ENCODE measurements at places on chromosomes 5 and 9.

DNA sequence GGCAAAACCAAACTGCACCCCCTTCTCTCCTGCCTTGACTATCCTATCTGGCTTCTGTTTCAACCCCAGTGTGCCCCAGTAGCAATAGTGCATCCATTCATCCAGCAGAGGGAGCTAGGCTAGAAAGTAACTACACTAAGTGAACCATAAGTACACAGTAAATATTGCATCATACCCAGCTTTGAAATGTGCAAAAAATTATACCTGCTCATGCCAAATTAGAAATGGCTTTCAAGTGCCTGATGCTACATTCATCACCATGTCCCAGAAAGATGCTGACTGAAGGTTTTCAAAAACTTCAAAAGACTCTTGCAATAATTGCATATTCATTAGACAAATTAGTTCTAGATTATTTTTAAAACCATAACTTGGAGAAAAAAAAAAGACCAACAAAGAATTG lies 153.5 kb downstream of the PRELID2 start:
- peak; percentile 60 for DNase-seq

GRCh38 chr9:83032065-83032625 lies 30.8 kb downstream of the RASEF start:
- no peak for DNase-seq

GRCh38 chr5:95075111-95075510 lies 209.8 kb downstream of the MCTP1 start:
- DNase-seq = no peak

DNA sequence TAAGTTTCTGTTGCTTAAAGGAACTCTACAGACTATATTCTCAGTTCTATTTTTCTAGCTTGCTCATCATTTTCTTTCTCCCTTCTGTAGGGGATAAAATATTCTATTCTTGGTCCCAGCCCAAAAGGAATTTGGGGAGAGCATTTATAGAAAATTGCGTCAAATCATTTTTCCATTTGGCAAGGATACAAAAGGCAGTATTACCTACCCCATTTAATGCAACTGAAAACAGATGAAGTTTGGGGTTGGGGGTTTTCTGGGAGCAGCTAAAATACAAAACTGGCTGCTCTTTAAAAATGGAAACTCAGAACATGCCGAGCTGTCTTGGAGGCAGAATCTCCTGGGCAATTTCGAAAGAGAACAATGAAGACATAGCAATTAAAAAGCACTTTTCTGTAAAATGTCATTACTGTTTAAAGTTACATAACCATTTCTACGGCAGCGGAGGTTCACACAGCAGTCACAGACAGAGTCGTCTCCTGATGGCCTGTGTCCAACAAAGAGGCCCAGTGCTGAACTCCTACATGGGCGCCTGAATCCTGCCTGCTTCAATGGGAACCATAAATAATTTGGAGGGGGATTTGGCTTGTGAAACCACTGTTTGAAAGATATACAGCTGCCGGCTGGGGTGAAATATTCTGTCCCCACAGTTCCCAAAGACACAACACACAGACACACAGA lies 152.4 kb downstream of the BRINP1 start:
- no peak for DNase-seq

DNA sequence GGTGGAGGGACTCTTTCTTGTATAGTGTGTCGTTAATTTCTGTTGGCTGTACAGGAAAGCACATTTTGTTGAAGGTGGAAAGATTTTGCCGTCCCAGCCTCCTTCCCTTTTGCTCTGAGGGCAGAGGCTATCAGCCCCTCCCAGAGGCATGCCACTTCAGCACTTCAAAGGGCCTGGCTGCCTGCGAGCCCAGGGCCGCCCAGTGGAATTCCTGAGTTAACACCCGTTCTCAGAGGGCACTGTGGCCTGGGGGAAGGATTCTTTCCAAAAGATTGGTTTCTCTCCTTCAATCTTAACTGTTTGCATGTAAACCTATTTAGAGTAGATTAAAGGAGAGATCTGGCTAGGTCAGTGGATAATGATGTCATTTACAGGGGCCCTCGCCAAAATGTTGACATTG lies 238.6 kb downstream of the FANCC start:
- no peak for DNase-seq

DNA sequence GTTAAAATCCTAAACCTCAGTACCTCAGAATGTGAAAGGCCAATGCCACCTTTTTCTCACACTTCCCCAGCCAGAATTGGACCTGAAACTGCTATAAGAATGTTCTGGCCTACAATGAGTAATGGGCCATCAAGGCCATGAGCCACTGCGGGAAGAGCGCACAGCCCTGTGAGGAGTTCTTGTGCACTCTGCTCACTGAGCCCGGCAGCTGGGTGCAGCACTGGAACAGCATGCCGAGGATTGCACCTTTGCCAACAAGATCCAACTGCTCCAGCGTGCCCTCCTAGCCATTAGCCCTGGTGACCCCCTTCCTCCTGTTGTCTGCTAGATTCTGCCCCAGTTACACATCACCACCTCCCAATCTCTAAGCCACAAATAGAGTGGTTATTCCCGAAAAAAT lies 758.1 kb downstream of the PRELID2 start:
- no peak for DNase-seq
